Progenitor cell of endocrine pancreas (in vitro differentiated cells): ENCODE measurements at places on chromosomes 1 and 21.

DNA sequence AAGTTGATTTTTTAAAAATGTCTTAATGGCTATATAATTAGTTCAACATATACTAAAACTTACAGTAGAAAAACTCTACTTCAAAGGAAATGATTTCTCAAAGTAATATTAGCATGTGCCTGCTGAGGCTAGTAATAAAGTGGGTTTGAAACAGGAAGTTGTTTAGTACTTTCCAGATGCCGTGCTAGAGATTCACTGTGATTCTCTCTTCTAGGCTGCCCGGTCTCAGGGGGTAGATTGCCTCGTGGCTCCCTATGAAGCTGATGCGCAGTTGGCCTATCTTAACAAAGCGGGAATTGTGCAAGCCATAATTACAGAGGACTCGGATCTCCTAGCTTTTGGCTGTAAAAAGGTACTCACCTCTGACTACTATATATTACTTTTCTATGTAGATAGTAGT is 9.1 kb downstream of the EXO1 start:
- no peak for DNase-seq

DNA sequence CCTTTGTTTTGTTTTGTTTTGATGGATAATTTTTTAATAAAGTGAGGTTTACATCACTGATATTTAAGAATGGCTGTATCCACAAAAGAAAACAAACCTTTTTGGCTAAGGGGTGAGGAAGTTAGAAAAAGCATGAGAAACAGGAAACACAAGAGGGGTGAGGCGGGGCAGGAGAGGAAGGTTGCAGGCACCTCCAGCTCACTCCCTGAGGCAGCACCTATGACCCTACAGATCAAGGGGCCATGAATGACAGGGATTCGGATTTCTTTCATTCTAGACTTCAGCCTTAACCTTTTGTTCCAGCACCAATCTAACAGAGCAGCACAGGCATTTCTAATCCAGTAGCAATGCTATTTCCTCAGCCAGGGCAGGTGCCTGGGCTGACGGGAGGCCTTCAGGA is 4.4 kb downstream of the CLCA4 start:
- no peak for DNase-seq

DNA sequence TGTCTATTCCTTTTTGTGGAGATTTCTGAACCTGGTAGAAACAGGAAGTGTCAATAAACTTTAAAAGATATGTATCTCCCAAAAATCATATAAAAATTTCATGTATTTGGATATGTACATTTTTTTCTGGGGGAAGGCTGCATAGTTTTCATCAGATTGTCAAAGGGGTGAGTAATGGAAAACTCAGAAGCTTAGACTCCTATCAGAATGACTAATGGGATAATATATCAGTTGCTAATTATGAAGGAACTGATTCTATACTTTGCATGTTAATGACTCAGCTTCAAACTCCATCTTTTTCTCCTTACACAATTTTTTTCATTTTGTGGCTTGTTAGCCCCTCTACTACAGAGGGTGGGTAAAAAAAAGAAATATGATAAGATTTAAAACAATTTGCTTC is 55.9 kb downstream of the GON4L start:
- no peak for DNase-seq

DNA sequence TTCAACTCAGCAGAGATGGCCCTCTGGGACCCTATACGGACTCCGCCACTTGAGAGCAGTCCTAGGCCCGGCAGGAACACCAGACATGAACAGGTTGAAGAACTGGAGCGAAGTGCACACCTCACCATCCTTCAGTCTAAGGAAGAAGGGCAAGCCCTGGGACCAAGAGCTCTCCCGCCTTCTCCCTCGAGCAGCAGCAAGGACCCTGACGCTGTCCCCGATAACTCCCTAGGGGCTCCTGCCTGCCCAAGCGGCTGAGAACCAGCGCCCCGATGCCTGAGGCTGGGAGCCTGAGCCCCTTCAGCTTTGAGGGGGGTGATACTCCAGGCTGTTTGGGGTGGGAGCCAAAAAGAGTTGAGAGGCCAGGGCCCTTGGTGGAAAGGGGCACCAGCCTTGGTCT is 10.2 kb downstream of the TMEM81 start:
- DNase-seq, result no peak

DNA sequence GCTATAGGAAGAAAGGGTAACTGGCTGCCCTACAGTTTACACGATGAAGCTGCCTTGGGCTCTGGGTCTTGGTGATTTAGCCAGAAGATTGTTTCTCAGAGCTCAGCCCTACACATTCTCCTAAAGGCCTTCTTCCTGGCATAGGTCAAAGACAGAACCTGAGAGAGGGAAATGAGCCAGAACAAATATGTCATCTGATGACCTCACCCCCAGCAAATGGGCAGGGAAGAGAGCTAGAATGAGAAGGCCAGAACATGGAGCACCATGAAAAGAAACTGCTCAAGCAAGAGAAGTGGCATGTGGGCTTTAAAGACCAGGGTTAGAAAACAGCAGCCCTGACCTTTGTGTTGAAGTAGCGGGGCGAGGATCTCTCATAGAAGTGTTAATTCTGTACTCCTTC is 5.5 kb upstream of the ILDR2 start:
- DNase-seq, result no peak

DNA sequence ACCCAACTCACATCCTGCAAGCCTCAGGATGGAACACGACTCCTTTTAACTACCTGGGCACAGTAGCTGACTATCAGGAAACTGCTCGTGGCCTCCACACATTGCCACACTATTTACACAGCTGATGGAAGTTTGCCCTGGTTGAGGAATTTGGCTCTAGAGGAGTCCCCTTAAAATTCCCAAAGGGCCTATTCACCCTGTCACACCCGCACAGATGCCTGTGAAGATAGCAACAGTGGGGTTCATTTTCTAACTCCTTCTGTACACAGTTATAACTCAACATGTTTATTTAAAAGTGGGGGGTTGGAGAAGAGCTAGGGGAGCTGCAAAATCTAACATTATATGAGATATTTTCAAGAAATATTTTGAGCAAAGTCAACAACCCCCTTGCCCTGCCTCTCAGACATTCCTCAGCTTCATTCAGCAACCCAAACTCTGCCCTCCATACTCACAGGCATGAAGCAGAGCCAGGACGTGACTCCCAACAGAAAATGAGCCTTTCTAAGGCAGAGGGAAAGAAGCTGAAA is 35.8 kb upstream of the CCN1 start:
- DNase-seq, result no peak

- DNase-seq, result no peak
Observed at GRCh38 chr21:36260030-36260787, 59.8 kb upstream of the MORC3 start.

GRCh38 chr21:23960769-23961168 is 1646.5 kb downstream of the MRPL39 start:
- DNase-seq, result no peak

DNA sequence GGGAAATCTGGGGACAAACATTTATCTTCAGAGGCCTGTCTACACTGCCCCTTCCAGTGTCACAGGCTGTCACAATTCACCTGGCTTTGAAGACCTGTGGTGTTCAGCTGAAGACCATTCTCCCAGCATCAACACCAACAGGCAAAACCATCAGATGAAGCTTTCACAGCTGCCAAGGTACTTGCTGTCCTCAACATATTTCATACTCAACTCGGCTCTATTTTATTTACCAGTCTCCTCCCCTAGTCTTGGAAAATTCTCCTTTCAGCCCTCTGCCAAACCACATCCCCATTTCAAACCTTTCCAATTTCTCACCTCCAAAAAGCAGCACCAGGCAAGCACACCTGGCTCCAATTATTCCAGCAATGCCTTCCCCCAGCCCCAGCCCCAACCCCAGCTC is 108.8 kb downstream of the TGFBR3 start:
- no peak for DNase-seq

- DNase-seq, result no peak
Observed at GRCh38 chr1:32741413-32742198, 39.0 kb upstream of the SYNC start.

GRCh38 chr1:221753828-221754188 is 11.9 kb upstream of the DUSP10 start:
- no peak for DNase-seq

DNA sequence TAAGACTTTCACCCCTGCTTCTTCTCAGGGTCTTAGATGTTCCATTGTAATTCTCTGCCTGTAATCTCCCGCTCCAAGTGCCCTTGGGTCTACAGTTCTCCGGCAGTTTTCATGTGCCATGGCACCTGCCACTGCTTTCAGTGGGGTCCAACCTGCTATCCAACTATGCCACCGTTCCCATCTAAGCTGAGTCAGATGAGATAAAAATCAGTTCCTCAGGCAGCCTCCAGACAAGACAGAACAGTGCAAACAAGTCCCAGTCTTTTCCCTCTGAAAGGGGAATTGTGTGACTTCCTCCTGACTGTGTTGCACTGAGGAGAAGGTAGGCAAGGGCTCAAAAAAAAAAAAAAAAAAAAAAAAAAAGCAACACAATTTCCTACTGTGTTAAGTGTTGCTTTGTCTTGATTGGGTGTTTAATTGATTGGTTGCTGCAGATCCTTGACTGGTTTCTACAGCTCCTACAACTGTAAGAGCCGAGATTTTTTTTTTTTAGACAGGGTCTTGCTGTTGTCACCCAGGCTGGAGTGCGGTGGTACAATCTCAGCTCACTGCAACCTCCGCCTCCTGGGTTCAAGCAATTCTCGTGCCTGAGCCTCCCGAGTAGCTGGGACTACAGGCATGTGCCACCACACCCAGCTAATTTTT is 50.7 kb downstream of the EBNA1BP2 start:
- DNase-seq, result no peak

GRCh38 chr1:228299211-228299610 is 91.4 kb downstream of the OBSCN start:
- DNase-seq, result no peak

- DNase-seq, result no peak
Observed at GRCh38 chr1:18948913-18949685, 7.4 kb downstream of the IFFO2 start.

DNA sequence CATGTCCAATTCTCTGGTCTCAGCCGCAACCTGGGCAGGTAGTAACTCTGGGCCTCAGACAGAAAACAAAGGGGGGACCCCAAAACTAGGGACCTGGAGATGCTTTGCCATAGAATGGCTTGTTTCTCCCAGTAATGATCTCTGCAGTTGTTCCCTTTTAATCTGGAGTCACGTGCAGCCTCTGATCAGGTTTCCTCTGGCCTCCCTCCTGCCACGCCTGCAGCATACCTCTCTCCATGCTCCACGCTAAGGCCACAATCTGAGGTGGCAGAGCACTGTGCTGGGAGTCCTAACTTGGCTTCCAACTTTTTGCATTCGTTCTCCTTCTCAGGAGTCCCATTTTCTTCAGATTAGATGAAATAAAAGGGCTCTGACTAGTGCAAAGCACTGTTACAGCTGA is 1.9 kb downstream of the PABPC4 start:
- no peak for DNase-seq

GRCh38 chr21:45290948-45291612 is 3.4 kb upstream of the POFUT2 start:
- DNase-seq, result peak; percentile 5

- peak; percentile 26 for DNase-seq
Observed at GRCh38 chr1:202807451-202807925, 733 bp downstream of the KDM5B start.

DNA sequence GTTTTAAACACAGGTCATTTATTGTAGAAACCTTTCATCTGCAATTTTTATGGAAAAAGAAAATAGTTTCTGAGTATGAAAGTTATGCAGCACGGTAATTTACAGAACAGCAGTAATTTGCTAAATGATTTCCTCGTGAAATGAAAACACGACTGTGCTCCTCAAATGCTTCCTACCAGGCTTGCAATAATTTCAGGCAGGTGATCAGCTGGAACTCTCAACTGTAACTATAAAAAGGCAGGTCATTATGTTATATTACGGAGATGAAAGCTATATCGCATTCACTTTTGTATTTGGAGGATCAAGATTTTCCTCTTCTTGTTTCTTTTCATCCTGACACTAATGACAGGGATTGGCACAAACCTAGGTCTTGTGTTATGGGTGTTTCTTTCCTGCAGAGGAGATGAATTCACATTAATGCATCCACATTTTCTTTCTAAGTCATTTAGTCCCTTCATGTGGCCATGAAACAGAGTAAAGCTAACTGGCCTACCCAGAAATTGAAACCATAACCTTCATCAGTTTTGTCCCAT is 57.4 kb downstream of the SAMSN1 start:
- DNase-seq, result no peak

GRCh38 chr1:225155555-225155954 is 226.1 kb downstream of the DNAH14 start:
- DNase-seq, result no peak

GRCh38 chr1:22685591-22686059 is 25.0 kb upstream of the EPHB2 start:
- no peak for DNase-seq

DNA sequence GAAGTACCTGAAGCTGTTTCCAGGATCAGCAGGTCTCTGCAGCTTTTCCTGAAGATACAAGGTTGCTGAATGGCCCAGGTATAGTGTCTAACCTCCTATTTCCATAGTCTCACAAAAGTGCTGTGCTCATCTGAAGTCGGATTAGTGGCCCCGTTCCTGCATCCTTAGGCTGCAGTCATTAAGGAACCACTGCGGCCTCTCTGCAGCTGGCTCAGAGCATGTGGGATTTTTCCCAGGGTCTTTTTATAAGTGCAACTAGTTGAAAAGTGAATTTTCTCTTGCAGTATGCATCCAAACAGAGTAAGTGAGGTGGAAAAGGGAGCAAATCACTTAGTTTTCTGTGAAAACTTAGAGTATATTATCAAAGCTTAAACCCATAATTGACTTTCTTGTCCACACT is 565.3 kb upstream of the NEGR1 start:
- DNase-seq, result no peak

DNA sequence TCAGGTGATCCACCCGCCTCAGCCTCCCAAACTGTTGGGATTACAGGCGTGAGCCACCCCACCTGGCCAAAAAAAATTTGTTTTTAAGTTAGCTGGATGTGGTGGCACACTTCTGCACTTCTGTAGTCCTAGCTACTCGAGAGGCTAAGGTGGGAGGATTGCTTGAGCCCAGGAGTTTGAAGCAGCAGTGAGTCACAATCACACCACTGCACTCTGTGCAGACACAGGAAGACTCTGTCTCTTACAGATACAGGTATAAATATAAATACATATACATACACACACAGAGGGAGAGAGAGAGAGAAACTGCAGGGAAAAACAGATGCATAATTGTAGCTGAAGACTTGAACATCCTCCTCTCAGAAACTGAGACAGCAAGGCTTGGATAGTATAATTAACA is 34.8 kb upstream of the EPS15 start:
- DNase-seq, result no peak
